ENCODE measurements at places on chromosomes 4 and X.

- no peak for DNase-seq
Observed at GRCh38 chr4:21884615-21885014, 64.0 kb downstream of the KCNIP4 start.

GRCh38 chrX:45360571-45360970 lies 159.9 kb upstream of the DIPK2B start:
- DNase-seq, result no peak

GRCh38 chr4:58502839-58503238 lies 1392.7 kb upstream of the IGFBP7 start:
- no peak for DNase-seq

DNA sequence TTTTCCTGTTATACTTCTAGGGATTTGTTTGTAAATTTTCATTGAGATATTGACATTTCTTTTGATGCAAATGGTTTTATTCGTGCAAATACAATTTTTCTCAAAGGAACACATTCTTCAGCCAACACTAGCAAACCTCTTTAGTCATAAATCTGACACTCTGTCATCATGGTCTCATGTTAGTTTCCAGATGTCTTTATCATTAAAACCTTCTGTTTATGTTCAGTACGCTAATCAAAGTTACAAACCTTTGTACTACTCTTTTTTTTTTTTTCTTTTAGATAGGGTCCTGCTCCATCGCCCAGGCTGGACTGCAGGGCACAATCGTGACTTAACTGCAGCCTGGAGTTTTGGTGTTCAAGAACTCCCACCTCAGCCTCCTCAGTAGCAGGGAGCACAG lies 7.1 kb downstream of the SLC25A31 start:
- DNase-seq, result no peak

- DNase-seq, result no peak
Observed at GRCh38 chr4:7591409-7592053, 156.8 kb upstream of the PSAPL1 start.

GRCh38 chrX:143781103-143781502 lies 60.6 kb upstream of the SPANXN2 start:
- DNase-seq, result peak; percentile 17

- DNase-seq, result peak; percentile 28
Observed at GRCh38 chr4:187814737-187815465, 180.7 kb upstream of the ZFP42 start.

DNA sequence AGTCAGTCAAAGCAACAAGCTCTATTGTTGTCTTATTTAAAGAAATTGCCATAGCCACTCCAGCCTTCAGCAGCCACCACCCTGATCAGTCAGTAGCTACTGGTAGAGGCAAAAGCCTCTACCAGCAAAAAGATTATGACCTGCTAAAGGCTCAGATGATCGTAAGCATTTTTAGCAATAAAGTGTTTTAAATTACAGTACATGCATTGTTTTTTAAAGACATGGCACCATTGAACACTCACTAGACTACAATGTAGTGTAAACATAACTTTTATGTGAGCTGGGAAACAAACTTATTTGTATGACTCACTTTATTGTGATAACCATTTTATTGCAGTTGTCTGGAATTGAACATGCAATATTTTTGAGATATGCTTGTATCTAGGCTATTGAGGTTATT lies 32.3 kb upstream of the DYNLT3 start:
- peak; percentile 13 for DNase-seq

DNA sequence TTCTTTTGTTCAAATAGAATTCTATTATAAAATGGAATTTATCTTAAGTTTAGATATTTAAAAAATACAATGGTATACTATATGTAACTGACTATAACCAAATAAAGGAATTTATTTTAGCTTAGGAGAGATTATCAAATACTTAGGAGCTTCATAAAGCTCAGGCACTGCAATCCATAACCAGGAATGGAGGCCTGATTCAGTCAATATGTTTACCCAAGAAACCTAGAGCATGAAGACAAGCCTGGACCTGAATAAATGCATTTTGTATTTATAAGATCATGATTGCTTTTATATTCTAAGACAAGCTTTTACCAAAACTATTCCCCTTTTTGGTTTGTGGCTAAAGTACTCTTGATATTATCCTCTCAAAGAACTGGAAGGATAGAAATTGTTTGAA lies 742.6 kb downstream of the FAT4 start:
- DNase-seq, result no peak

- DNase-seq, result peak; percentile 6
Observed at GRCh38 chr4:122959981-122960610, 37.7 kb upstream of the NUDT6 start.

GRCh38 chr4:128958194-128958593 lies 135.1 kb downstream of the SCLT1 start:
- DNase-seq, result no peak

- no peak for DNase-seq
Observed at GRCh38 chr4:23268072-23268771, 575.5 kb downstream of the GBA3 start.

GRCh38 chr4:184883024-184883423 lies 57.3 kb upstream of the ACSL1 start:
- no peak for DNase-seq

DNA sequence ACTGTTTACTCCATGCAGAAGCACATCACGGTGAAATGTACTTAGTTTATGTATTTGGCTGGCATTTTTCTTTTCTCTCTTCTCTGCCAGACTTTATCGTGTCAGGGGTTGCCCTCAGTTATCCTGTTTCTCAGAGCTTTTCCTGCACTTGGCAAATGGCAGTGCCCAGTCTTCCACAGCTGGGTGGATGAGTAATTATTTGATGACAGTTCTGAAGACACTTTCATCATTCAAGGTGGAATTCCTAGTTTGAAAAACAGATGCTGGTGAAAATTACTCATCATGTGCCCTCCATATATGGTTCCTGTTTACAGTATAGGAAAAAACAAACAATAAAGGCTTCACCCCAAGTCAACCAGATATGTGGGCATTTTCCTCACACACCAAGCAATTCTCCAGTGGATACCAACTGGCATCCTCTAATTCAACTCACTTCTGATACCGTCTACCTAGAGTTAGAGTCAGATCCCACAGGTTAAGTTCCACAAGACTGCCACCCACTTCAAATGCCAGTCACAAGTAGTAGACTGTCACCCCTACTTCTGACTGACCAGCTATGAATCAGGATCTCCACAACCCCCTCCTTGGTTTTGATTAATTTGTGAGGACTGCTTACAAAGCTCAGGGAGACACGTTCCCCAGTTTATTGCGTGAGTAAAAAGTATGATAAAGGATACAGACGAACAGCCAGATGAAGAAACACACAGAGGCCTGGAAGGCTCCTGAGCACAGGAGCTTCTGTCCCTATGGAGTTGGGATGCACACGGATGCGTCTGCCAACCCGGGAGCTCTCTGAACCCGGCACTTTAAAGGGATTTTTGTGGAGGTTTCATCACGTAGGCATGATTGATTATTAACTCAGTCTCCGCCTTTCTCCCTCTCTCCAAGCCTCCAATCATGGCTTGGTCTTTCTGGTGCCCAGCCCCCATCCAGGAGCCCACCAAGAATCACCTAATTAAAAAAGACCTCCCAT lies 72.9 kb downstream of the CLDN34 start:
- peak; percentile 24 for DNase-seq

All from fibroblast of skin of back (primary cell).